ENCODE measurements at places on chromosomes 7 and 10.

- DNase-seq = no peak
Measured at GRCh38 chr10:76444034-76444800, 1012.8 kb downstream of the LRMDA start.

DNA sequence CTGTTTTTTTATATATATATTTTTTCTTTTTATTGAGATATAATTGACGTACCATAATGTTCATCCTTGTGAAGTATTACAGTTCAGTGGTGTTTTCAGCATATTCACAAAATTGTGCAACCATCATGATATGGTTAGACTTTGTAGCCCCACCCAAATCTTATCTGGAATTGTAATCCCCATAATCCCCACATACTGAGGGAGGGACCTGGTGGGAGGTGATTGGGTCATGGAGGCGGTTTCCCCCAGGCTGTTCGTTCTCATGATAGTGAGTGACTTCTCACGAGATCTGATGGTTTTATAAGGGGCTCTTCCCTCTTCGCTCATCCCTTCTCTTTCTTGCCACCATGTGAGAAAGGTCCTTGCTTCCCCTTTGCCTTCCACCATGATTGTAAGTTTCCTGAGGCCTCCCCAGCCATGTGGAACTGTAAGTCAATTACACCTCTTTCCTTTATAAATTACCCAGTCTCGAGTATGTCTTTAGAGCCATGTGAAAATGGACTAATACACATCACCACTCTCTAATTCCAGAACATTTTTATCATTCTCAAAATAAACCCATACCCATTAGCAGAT, 73.9 kb upstream of the SMNDC1 start:
- DNase-seq = no peak

- DNase-seq = no peak
Measured at GRCh38 chr7:110090110-110090820, 1000.7 kb upstream of the LRRN3 start.

DNA sequence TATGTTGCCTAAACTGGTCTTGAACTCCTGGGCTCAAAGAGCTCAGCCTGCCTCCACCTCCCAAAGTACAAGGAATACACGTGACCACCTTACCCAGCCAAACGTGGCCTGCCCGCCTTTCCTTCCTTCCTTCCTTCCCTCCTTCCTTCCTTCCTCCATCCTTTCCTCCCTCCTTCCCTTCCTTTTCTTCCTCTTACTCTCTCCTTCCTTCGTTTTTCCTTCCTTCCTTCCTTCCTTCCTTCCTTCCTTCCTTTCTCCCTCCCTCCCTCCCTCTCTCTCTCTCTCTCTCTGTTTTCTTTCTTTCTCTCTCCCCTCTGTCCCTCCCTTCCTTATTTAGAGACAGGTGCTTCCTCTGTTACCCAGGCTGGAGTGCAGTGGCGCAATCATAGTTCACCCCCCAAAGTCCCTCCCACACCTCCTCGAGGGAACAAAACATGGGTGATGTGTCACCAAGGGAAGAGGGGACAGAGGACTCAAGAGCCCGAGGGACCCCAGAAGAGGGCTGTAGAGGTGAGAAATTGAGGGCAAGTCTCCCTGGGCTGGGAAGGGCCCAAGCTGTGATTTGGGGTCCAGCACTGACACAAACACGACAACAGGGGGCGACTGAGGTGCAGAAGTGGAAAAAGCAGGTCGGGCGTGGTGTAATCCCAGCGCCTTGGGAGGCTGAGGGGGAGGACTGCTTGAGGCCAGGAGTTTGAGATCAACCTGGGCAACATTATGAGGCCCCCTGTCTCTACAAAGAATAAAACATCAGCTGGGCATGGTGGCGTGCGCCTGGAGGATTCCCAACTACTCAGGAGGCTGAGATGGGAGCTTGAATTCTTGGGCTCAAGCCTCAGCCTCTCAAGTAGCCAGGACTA, 28.1 kb downstream of the EPHB4 start:
- DNase-seq = peak; percentile 36

- no peak for DNase-seq
Measured at GRCh38 chr7:105707381-105707780, 126.1 kb upstream of the EFCAB10 start.

GRCh38 chr7:107032050-107032449, 12.5 kb upstream of the PRKAR2B start:
- DNase-seq = no peak

DNA sequence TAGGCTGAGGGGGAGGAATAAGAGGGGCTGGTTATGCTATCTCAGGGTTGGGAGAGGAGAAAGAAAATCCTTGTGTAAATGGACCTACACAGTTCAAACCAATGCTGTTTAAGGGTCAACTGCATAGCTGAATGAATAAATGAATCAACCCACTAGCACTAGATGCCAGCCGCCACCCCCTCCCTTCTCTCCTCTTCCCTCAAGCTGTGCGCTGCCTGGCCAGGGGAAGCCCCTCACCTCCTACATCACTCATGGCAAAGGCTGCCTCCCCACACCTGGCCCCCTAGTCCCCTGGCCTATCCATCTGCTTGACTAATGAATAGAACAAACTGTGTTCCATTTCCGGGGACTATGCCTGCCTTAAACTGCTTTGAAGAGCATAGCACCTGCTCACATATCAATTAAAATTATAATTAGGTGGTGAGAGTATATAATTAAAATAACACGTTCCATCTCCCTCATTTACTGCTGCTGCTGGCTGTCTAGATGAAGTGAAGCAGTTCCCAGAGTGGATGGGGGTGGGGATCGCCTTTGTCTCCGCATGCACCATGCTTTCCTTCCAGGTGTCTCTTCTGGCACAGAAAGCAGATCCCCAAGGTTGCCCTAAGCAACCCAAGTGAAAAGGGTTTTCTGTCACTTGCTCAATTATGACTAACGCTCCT, 32.6 kb downstream of the GRID1 start:
- no peak for DNase-seq

All from CD4-positive, alpha-beta T cell treated with Interleukin-4 for 4 hours (primary cell).